ENCODE measurements at places on chromosomes 16 and 17.

DNA sequence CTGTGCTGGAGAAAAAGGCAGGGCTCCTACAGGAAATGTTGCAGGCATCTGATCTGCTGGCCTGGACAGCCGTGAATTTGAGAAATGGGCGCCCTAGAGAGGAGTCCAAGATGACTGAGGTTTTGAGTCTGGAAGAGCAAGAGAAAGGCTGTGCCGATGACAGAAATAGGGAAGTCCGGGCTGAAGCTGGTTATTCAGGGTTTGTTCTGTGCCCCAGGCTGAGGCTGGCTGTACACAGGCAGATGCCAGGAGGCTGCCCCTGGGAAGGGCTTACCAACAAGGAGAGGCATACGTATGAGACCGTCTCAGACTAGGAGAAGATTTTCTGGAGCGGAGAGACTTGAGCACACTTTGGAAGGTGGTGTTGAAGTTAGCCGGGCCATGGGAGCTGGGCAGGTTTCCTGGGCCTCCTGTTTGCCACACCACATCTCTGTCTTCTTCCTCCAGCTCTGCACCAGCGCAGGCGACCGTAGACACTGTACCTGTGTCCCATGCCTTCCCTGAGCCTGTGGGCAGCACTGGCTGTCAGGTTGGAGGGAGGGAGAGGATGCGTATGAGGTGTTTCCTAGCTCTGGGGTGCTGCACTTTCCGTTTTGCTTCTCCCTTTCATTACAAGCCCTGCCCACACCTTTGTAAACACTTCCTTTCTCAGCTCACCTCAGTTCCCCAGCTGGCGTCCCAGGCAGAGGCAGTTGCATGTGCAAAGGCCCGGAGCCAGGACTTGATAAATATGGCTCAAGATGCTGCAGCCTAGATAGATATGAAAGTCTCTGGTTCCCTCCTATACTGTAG lies 80.8 kb downstream of the SPECC1 start:
- no peak for DNase-seq

DNA sequence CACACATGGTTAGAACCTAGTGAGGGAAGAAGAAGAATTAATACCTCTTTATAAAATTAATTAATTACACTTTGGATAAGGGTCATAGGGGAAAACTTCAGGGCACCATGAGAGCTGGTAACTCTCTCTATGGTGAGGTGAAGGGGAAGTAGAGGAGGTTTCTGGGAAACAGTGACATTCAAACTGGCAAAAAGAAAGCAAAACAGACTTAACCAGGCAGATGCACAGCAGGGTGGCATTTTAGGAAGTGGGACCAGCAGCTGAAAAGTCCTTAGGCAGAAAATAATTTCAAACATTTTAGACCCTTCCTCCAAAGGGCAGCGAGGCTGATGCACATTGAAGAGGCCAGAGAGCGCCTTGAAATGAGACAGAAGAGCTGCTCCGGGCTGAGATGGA lies 157.8 kb downstream of the CDH13 start:
- DNase-seq, result no peak

DNA sequence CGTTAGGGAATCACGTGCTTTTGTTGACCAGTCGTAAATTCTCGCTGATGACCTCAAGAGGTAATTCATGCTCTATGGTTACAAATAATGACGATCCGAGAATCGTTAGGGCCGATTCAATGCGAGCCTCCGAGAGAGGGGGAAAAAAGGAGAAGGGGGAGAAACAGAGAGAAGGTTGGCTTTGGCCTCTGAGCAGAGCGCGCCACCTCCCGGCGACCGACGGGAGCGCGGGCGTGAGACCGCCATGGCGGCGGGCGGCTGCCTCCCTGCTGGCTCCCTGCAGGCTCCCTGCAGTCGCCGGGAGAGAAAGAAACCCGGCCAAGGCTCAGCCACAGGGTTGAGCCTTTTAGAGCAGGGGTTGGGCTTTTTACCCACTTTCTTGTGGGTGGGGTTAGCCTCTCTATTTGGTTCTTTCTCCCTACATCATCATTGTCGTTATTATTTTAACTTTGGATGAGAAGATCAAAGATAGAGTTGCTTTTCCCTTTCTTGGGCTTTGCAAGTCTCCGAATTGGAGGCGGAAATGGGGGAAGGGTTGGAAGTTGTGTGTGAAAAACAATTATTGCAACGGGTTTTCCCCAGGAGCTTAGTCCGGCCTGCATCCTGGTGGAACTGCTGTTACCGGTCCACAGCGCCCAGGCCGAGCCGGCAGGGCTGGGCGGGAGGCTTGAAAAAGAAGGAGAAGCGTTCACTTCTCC lies 410 bp upstream of the HOXB5 start:
- peak; percentile 86 for DNase-seq

DNA sequence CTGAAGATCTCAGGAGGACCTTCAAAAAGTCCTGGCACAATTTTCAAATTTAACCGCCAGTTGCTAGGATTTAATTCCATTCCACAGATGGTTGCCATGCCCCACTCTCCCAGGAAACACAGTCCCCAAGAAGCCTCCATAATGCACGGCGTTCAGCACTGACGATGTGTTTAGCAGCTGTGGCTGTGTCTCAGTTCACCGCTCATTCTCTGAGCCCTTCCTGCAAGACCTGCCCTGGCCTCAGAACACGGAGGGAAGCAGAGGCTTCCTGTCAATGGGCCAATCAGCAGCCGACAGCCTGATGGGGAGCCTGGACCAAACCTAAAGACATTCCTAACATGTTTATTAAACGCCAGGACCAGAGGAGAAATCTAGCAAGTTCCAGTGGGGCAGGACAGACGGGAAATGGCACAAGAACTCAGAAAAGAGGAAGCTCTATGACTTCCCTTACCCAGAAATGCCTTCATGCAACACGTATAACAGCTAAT lies 4.9 kb downstream of the MYLK3 start:
- peak; percentile 5 for DNase-seq

GRCh38 chr16:51699686-51700396 lies 548.8 kb upstream of the SALL1 start:
- DNase-seq, result no peak

DNA sequence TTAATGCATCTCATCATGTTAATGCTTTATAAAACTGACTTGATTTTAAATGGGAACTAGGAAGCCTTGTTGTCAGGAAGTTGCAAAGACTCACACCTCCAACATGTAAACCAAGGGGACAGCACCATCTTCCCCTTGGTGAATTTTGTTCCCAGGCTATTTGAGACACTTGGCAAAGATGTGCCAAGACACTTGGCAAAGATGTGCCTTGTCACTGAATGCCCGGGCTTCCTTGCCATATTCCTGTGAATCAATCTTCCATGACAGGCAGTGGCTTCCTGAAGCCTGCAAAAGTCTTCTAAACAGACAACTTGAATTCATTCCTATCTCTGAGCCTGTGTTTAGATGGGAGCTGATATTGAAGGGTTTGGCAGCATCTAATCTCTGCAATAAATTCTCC lies 465.4 kb upstream of the C16orf82 start:
- no peak for DNase-seq

DNA sequence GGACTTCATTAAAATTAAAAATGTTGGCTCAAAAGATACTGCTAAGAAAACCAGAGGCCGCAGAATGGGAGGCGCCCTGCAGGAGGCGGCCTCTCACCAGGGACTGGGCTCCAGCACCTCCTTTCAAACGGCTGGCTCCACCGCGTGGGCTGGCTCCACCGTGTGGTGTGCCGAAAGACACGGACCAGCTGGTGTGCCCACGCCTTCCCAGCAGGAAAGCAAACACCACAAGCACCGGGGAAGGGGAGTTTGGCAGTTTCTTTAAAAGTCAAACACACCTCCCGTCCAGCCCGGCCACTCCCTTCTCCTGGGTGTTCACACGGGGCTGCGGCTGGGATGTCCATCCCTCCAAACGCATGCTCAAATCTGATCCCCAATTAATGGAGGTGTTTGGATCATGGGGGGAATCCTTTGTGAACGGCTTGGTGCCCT lies 13.9 kb downstream of the HAGH start:
- DNase-seq, result peak; percentile 74

GRCh38 chr16:31356566-31357323 lies 1.8 kb downstream of the ITGAX start:
- DNase-seq, result no peak

DNA sequence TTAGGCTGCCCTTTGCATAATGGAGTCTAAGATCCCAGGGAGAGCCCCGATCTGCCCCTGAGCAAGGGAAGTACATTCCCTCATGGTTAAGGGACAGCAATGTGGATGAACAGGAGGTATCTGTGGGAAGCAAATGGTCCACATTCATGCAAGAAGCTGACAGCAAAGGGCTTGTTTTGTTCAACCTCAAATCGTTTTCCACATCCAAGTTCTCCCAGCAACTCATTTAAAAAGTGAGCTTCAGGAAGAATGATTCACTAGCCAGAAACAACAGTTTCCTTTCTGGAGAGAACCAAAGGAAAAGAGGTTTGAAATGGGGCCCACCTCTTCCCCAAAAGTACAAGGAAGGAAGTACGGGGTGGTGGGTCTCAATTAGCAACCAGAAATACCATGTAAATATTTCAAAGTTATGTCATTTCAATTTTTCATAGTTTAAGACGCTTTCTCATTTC lies 9.4 kb downstream of the HSPB9 start:
- DNase-seq, result no peak

DNA sequence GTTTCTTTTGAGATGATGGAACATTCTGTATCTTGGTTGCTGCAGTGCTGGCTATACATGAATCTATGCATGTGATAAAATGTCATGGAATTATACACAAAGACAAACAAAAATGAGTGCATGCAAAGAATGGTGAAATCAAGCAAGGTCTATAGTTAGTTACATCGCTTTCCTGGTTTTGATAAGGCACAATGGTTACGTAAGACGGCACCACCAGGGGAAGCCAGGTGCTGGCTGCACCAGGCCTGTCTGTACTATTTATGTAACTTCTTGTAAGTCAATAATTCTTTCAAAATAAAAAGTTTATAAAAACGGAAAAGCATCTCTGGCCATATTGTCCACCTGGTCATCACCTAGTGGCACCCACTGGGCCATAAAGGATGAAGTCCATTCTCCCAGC lies 46.5 kb downstream of the ARHGAP27 start:
- no peak for DNase-seq

DNA sequence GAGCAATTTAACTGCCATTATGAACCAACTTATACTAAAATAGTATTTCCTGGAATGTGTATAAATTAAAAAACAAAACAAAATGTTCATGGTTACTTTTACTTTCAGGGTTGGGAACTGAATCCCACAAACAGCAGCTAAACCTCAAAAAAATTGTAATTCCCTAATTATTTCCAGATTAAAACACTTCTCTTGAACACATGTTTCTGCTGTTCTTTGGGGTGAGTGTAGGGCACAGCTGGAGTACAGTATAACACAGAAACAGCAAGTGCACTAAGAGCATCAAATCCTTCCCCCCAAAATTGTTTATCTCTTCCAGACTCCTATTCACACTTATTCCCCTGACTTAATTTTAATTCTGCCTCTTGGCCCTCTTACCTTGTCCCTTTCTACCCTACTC lies 56.4 kb downstream of the KANSL1 start:
- no peak for DNase-seq

DNA sequence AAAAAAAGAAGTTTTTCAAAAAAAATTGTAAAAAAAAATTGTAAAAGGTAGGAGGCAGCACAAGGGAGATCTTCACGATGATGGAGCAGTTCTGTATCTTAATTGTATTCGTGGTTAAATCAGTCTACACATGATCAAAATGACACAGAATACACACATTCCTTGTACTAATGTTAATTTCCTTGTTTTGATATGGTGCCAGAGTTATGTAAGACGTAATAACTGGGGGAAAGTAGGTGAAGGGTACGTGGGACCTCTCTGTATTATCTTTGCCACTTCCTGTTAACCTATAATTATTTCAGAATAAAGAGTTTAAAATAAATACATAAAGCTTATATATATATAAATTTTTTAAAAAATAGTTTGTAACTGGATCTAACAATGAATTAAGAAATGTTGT lies 36.8 kb downstream of the HELZ start:
- no peak for DNase-seq

DNA sequence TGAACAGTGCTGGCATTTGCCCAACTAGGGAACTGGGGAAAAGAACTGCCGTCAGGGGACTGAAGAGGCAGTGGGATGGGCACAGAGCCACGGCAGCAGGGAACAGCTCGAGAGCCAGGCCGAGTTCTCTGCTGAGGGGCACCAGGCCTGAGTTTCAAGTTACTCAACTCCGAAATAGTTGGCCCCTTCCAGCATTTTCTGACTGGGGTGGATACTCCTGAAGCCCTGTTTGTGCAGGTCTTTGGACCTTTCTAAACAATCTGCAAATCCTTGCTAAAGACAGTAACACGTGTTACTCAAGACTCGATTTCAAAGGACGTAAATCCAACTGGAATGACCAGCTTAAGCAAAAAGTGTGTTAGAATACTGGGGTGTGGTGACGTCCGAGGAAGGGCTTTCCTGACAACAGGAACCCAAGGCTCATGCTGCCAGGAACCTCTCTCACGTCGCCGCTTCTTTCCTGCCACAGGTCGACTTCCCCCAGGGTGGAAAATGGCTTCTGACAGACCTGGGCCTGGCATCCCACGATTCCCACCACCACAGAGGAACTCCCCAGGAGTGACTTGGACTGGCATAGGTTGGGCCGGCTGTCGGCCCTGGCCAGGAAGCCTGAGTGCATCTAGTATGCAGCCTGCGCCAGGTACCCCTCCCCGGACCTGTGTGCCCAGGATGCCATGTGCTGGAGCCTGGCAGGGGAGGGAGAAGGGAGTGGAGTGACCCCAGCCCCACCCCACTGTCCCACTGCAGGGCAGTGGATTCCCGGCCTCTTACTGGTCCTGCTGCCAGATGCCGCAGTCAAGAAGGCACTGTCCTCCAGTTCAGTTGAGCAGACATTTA lies 71.9 kb downstream of the N4BP1 start:
- DNase-seq, result no peak

DNA sequence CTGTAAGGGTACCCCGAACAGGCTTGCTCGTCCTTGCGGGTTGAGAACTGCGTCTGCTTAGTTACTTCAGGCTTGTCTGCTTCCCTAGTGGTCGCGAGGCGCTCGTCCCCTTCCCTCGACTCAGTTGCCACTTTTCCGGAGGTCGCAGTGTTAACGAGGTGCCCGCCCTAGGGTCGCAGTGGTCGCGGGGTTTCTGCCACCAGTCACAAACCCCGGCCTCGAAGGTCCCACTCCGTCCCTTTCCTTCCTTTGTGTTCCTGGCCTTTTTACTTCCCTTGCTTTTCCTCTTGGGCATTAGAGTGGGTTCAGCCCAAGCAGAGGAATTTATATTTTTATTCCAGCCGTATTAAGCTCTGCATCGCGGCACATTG lies 299 bp downstream of the NUP85 start:
- no peak for DNase-seq

DNA sequence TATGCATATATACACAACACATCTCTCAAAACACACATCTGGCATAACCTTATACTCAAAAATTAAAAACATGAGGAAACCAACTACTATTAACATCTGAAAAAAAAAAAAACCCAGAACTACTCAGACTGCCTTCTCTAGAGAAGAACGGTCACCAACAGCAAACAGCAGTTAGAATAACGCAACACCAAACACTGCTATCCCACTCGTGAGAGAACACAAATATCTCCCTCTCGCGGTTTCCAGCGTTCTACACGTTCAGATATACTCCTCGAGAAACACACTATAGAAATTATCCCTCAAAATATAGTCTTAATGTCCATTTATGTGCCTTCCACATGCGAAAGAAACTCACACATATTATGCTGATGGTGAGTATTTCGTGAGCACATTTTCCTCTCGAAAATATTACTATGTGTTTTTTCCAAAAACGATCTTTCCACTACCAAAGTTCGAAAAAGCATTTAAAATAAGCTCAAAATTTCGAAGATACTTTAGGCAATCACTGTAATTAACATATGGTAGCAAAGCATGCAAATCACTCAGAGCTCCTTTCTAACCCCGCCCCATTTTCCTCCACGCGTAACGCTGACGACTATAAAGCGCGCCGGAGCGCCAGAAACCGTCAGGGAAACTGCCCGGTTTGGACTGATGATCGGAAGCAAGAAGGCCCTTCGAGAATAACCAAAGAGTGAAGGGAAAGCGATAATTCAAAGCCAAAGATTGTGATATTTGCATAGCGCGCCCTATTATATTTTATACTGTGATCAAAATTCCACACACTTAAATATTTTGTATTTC lies 60.1 kb downstream of the TEX14 start:
- DNase-seq, result peak; percentile 96
